Renal pelvis (tissue), 12 donors: ENCODE measurements at places on chromosomes 11 and 22. TPM values are rescaled to one million over a fixed set of nuclear protein-coding genes. Genes with fewer than 3 reads are reported as not detected.
A peak's percentile ranks its signal among the peaks of the same experiment; 100 is the strongest.

- no peak for DNase-seq
Measured at GRCh38 chr11:43997022-43997660, 50.6 kb upstream of the ACCSL start.

- DNase-seq = peak; percentile 77
Measured at GRCh38 chr22:37462983-37463382, 23.2 kb downstream of the MFNG start.

- DNase-seq = no peak
Measured at GRCh38 chr11:2203440-2204259, 32.0 kb upstream of the TH start.

DNA sequence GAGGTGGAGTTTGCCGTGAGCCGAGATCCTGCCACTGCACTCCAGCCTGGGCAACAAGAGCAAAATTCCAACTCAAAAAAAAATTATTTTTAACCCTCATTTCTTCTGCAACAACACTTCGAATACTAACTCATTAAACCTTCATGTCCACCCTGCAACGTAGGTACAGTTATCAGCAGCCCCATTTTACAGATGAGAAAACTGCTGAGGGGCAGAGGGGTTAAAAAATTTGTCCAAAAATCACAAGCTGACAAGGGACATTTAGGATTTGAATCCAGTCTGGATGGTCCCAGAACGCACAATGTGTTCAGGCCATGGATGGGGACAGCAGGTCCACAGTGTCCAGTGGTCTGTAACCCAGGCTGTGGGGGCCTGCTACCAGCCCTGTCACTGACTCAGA is 29.0 kb downstream of the RHOD start:
- DNase-seq = no peak

DNA sequence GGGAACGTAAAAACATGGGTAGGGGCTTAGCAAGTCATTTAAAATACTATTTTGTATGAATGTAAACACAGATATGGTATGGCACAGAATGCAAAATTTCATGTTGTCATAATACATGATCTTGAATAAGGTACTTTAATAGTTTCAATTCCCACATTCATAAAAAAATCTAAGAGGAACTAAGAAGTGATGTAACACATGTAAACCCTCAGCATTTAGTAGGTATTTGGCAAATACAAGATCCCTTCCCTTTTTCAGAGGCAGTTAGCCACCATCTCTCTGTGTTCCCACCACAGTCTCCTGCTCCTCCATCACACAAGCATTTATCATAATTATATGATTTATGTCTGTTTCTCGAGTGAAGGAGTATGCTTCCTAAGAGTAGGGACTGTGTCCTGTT is 251.8 kb downstream of the TENM4 start:
- no peak for DNase-seq

GRCh38 chr22:33057363-33057995 is 702 bp downstream of the SYN3 start:
- DNase-seq = no peak

DNA sequence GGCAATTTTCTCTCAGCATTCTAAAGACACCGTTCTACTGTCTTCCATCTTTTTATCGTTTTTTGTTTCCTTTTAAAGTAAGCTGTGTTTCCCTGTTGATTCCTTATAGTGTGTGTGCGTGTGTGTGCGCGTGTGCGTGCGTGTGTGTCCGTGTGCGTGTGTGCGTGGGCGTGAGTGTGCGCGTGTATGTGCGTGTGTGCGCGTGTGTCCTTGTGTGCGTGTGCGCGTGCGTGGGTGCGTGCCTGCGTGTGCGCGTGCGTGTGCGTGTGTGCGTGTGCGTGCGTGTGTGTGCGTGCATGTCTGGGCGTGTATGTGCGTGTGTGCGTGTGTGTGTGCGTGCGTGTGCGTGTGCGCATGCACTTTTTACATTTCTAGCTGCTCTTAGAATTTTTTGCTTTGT is 1033.7 kb downstream of the BRD1 start:
- no peak for DNase-seq

DNA sequence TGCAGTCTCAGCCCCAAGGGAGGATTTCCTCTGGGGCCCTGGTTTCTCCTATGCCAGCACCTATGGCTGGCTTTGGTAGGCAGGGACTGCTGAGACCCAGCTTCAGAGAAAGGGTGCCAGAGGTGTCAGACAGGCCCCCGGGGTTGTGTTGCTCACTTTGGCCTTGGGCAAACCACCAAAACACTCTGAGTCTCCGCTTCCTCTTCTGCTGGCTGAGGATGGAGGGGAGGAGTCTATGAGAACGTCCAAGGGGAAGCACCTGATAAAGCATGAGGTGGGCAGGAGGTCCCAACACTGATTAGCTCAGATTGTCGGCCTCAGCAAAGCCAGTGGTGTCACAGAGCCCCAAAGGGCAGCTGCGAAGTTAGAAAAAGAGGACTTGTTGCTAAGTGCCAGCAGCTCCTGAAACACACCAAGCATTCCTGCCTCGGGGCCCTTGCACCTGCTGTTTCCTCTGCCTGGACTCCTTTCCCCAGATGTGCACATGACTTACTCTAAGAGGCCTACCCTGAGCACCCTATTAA is 10.5 kb downstream of the SMTNL1 start:
- DNase-seq = no peak

DNA sequence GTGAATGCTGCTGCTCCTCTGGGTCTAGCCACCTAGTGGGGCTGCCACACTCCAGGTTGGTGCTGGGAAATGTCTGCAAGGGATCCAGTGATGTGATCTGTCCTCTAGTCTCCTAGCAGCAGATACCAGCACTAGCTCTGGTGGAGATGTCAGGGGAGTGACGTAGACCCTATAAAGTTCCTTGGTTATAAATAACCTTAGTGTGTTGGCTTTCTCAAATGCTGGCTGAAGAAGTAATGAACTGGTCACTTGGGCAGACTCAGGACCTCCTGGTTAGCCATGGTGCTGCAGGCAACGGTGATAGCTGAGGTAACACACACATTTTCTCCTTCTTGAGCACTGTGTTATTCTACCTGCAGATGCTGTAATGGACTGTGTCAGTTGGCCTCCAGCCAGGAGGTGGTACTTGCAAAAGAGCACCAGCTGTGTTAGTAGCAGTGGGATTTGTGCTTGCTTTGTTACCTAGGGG is 35.5 kb downstream of the BBOX1 start:
- no peak for DNase-seq

GRCh38 chr11:63488789-63489188 is 2.2 kb downstream of the PLAAT5 start:
- DNase-seq = no peak

- peak; percentile 95 for DNase-seq
Measured at GRCh38 chr11:68213555-68214172, 568 bp upstream of the KMT5B start.

DNA sequence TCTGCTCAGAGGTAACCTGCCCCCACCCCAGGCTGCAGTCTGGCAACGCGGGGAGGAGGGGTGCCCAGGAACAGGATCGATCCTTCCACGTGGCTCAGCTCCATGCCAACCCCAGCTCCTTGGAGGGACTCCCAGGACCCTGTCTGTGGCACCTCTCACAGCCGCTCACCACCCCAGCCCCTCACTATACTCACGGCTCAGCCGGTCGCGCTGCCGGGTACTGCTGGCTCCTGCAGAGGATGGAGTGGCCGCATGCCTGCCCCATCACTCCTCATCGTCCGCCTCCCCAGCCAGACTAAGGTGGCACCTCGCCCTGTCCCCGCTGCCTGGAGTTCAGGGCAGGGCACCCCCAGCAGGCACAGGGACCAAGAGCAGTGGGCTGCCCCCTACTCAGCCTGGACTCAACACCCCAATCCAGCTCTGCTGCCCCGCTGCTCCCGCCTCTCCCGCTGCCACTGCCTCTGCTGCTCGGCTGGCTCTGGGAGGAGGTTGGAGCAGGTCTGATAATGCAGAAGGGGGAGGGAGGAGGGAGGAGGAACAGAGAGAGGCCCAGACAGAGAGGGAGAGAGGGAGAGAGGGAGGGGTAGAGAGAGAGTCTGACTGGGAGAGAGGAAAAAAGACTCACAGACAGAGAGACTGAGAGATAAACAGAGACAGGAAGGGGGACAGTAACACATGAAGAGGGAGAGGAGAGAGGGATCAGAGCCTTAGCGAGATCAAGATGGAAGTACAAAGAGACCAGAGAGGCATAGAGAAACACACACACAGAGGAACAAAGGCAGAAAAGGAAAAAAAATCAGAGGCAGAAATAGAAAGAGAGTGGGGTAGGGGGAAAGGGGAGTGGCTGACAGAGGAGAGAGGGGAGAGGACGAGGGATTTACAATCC is at the start of gene PDE2A:
TSS of gene PDE2A (minus strand) at position 480 of the 886 bp plus-strand sequence. CDS start at position 265, 215 bp downstream.
- DNase-seq = no peak

- no peak for DNase-seq
Measured at GRCh38 chr11:46948378-46949131, 12.0 kb downstream of the CSTPP1 start.

- no peak for DNase-seq
Measured at GRCh38 chr11:29093416-29094120, 923.3 kb downstream of the KCNA4 start.

GRCh38 chr11:71500601-71501021 is 26.5 kb upstream of the KRTAP5-7 start:
- no peak for DNase-seq

DNA sequence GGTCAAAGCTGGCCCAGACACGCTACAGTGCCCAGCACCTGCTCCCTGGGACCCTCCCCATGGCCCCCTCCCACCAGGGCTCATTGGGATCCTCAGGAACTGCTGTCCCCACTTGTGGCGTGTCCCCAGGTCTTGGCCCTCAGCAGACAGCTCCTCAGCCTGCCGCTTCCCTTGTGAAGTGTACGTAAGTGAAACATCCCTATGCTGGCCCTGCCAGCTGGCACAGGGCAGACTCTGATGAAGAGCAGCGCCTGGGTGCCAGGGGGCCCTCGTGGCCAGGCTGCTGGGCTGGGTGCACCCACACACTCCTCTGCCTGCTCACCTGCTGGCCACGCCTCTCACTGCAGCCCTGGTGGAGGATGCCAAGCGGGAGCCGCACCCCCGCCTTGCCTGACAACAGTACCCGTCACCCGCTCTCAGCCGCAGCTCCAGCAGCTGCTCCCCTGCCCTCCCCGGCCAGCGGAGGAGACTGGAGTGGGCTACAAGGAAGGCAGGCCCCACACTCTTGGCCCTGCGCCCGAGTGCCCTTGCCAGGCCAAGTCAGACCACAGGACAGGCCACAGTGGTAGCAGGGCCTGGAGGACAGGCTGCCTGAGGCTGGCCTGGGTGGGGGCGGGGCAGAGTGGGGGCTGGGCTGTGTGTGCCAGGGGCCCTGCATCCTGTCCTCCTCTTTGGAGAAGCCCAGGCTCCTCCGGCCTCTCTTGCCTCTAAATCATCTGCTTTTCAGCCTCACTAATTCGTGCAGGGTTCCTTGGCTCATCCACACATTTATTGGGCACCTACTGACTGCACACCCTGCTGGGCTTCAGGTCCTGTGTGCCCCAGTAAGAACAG is 39.5 kb downstream of the IGF2 start:
- DNase-seq = peak; percentile 35

GRCh38 chr22:49292909-49293308 is 534.8 kb downstream of the BRD1 start:
- DNase-seq = no peak

DNA sequence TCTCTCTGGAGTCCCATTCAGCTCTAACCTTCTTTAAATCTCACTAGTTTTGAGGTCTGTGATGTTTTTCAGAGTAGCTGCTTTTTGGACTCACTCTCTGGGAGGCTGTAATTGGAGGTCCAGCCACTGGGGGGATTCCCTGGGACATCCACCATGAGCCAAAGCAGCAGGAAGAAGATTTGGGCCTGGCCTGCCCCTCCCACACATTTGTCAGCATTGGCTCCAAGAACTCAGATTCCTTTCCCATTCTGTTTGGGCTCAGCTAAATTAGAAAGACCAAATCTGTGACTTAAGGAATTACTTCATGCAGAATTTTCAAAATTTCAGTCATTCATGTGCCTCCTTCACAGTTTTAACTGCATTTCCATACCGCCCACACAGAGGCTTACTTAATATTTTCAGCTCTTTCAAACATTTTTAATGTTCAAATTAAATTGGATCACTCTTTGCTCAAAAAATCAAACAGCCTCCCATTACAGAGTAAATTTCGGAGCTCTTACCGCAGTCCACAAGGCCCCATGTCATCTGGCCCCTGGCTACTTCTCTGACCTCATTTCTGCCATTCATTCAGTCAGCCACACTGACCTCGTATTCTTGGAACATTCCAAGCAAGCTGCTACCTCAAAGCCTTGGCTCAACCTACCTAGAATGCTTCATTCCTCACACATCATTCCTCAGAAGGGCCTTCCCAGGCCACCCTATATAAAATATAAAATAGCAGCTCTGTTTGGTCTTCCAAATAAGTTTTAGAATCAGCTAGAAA is 54.5 kb upstream of the RRAS2 start:
- DNase-seq = no peak

- DNase-seq = no peak
Measured at GRCh38 chr11:105923252-105923651, 98.8 kb downstream of the MSANTD4 start.

DNA sequence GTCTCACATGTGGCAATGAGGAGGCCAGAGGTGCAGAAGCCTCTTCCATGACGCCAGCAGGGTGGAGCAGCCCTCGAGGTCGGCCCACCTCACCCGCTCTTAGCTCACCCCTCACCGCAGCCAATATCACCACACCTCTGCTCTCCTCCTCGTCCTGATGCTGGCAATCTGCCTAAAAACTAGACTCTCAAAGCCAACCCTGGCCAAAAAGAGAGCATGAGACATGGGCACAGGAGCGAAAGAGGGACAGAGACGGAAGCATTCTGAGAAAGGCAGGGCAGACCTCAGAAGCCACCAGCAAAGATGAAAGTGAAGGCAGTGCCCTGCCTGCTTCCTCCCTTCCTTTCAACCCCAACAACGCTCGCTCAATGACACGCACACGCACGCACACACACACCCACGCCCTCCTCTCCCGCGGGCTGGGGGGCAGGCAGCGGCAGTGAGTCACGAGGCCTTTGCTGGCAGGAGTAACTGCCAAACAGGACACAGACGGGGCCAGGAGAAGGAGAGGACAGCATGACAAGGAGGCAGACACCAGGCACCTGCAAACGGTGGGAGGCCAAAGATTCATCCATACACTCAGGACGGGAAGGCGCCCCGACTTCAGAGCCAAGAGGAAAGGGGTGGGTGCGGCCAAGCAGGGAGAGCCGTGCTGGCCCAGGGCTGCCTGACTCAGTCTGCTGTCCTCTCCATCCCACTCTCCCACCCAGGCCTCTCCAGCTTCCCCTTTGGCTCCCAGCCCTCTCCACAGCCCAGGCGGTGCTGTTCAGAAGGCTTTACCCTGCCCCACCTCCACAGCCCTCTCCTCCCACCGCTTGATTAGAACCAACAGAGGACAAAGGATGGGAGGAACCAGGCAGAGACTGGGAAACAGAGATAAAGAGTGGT is 11.4 kb downstream of the IGSF9B start:
- DNase-seq = no peak

- DNase-seq = no peak
Measured at GRCh38 chr11:10409207-10409661, 45.8 kb upstream of the AMPD3 start.

DNA sequence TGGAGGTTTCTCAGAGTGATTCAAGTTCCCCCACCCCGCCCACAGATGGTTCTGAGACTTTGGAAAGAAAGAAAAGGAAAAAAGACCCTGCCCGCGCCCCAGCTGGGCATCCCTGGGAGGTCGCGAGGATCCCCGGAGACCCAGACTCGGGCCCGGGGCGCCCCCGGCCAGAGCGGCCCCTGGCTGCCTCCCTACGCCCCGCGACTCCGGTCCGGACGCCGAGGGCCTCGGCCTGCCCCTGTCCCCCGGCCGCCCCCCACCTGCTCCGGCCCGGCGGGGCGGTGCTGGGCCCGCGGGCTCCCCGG is 2.3 kb upstream of the AIFM3 start:
- DNase-seq = no peak

ARHGAP20 gene
- 4.6 TPM for polyA plus RNA-seq

SYT12 gene
- polyA plus RNA-seq = 0.30 TPM

UPB1 gene
- 1.1 TPM for polyA plus RNA-seq

OR51I1 gene
- polyA plus RNA-seq = not detected

KCNJ11 gene
- polyA plus RNA-seq = 3.0 TPM

GLYAT gene
- 174 TPM for polyA plus RNA-seq

SPATA19 gene
- polyA plus RNA-seq = not detected

ATF4 gene
- 297 TPM for polyA plus RNA-seq

TBX1 gene
- polyA plus RNA-seq = 0.64 TPM
